A549 treated with Mapracorat at 1 μM for 4 hours (cell line): ENCODE measurements at places on chromosomes 7 and 10. TPM values are rescaled to one million over a fixed set of nuclear protein-coding genes. Genes with fewer than 3 reads are reported as not detected.

The MMD2 gene
- total RNA-seq = not detected in 5 replicates

The VSTM4 gene
- 0.15 to 0.56 TPM (median 0.39 TPM) in 5 replicates for total RNA-seq

The MEOX2 gene
- total RNA-seq = not detected in 5 replicates

The PIP gene
- 0.36 to 0.48 TPM (median 0.36 TPM) in 3 of 5 replicates, not detected in the others for total RNA-seq

The SRPK2 gene
- total RNA-seq = 28.6 to 37.5 TPM (median 35.4 TPM) in 5 replicates

The ZCWPW1 gene
- 0.85 to 1.9 TPM (median 1.3 TPM) in 5 replicates for total RNA-seq

The CDK13 gene
- 20.0 to 21.9 TPM (median 20.2 TPM) in 5 replicates for total RNA-seq

The UBE3C gene
- 56.1 to 69.4 TPM (median 64.6 TPM) in 5 replicates for total RNA-seq

The TWIST1 gene
- total RNA-seq = 1.5 to 4.4 TPM (median 3.9 TPM) in 5 replicates

The TMEM225B gene
- total RNA-seq = 0.38 to 1.2 TPM (median 0.84 TPM) in 5 replicates

The PTF1A gene
- total RNA-seq = not detected in 5 replicates

The LIPK gene
- not detected in 5 replicates for total RNA-seq

The CCDC146 gene
- 0.48 to 0.84 TPM (median 0.50 TPM) in 5 replicates for total RNA-seq

The ZP3 gene
- total RNA-seq = 17.8 to 21.0 TPM (median 20.2 TPM) in 5 replicates

The SPDYE8 gene
- total RNA-seq = not detected in 5 replicates
